ENCODE measurements at places on chromosomes 1 and 21.
A peak's percentile ranks its signal among the peaks of the same experiment; 100 is the strongest.

- no peak for DNase-seq
Observed at GRCh38 chr1:103761896-103762295, 12.2 kb downstream of the AMY1C start.

- DNase-seq = no peak
Observed at GRCh38 chr1:201990427-201990826, 8.0 kb downstream of the RNPEP start.

DNA sequence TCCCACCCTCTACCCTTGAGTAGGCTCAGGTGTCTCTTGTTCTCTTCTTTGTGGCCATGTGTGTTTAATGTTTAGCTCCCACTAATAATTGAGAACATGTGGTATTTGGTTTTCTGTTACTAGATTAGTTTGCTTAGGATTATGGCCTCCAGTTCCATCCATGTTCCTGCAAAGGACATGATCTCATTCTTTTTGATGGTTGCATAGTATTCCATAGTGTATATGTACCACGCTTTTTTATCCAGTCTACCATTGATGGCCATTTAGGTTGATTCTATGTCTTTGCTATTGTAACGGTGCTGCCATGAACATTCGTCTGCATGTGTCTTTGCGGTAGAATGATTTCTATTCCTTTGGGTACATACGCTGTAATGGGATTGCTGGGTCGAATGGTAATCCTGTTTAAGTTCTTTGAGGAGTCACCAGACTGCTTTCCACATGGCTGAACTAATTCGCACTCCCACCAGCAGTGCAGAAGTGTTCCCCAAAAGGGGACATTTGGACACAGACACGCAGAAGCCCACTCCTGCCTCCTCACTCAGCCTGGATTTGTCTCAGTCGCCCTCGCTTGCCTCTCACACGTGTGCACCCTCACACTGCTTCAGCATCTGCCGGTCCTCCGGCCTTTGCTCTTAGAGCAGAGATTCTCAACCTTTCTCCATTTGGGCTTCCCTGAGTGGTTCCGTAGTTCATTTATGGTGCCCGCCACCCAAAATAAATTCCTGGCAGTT is 3.7 kb downstream of the MX2 start:
- DNase-seq = no peak

DNA sequence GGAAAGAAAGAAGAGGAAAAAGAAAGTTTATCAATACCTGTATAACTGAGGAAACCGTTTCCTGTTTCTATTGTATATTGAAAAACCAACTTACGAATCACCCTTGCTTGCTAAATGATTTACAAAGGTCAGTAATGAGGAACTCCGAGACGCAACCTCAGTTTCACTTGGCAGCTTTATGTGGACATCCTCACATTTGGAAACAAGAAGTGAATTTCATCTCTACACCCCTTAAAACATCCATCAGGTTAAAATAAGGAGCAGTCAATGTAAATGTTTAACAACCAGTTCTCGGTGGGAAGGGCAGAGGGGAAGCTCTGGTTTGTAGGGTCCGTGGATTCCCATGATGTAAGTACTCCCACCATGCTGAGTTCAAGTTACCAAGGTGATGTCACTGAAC is 481.7 kb upstream of the RUNX1 start:
- no peak for DNase-seq

DNA sequence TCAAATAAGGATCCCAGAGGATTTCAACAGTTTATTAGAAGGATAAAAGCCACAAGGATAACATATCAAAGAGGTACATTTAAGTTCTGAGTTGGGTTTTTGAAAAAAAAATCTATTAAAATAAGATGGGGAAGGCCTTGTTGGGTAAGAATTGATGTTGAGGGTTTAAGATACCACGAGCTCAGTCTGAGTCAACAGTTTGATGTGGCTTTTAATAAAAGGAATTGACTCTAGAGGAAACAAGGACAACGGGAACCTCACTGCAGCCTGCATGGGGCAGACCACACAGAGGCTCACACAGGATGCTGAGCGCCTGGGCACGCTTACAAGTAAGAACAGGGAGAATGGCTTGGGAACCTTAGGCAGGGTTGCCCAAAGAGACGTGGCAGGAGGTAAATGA is 107.5 kb downstream of the TIAM1 start:
- DNase-seq = no peak

- no peak for DNase-seq
Observed at GRCh38 chr1:170213596-170213995, 67.8 kb downstream of the NTMT2 start.

- no peak for DNase-seq
Observed at GRCh38 chr1:117044217-117044616, 15.9 kb upstream of the TTF2 start.

GRCh38 chr1:38179483-38179882 is 132.9 kb upstream of the POU3F1 start:
- DNase-seq = no peak

GRCh38 chr21:33162436-33162951 is 67.2 kb upstream of the IFNAR2 start:
- DNase-seq = no peak

- DNase-seq = peak; percentile 20
Observed at GRCh38 chr1:43345120-43345519, 7.5 kb downstream of the MPL start.

Data from bronchial epithelial cell (primary cell).